Psoas muscle (tissue), 8 donors: ENCODE measurements at places on chromosomes 2 and 18. TPM values are rescaled to one million over a fixed set of nuclear protein-coding genes. Genes with fewer than 3 reads are reported as not detected.

SCN9A gene
- total RNA-seq: 0.47 TPM

- DNase-seq: no peak
Observed at GRCh38 chr2:156784020-156784701, 348.0 kb downstream of the GPD2 start.

SETBP1 gene
- total RNA-seq: 20.9 TPM

DNA sequence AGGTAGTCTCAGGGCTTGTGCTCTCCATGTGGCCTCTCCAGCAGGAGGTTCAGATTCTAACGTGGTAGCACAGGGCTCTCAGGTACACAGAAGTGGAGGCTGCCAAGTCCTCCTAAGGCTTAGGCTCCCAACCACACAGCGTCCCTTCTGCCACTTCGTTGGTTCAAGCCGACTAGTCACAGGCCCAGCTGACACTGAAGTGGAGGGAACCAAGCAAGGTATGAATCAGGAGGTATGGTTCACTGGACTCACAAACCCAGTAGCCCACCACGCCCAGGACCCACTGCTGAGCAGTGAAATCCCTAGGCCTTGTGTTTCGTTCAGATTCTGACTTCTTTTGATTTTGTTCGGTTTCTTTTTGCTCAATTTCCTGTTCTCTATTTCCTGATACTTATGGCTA is 46.0 kb upstream of the SEC11C start:
- DNase-seq: no peak

SERPINB13 gene
- not detected for total RNA-seq

GRCh38 chr18:25278394-25278793 is 73.6 kb downstream of the ZNF521 start:
- DNase-seq: no peak

DNA sequence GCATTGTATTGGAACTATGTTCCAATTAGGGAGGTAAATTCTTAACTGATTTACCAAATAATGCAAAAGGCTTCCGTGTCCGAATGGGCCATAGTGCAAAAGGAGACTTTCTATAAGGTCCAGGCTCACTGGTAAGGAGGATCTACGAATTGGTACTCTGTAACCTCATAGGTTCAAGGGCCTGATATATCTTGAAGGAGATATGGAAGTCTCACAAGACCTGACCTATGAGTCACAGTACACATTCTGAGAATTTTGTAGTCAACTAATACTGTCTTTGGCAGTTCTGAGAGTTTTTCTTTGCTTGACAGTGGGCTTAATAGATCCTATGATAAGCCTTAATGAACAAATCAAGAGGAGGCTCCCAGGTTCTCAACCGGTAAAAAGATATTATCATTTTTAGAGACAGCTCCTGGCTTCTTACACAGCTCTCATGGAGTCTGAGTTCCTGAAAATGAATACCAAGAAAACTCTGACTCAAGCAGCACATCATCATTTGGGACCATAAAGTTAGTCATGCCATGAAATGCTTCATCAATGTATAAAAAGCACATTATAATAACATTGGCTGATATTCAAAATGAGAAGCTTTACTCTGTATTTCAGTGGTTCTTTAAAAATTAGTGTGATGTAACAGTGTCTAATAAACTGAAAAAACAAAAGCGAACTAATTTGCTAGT is 1275.2 kb upstream of the CRIM1 start:
- DNase-seq: no peak

- DNase-seq: no peak
Observed at GRCh38 chr2:101371636-101372035, 15.7 kb downstream of the CREG2 start.

DNA sequence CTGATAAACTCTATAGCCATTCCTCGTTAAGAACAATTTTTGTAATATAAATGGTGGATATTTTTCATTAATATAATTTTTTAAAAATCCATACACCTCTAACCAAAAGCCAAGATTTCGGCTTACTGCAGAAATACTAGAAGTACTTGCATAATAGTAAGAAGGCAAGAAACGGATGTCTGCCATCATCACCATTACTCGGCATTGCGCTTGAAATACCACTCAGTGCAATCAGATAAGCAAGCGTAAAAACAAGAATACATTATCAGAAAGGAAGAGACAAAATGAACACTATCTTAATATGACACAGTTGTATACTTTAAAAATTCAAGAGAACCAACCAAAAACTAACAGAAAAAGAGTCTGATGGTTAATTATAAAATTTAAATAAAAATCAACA is 15.2 kb upstream of the BOLA3 start:
- DNase-seq: no peak

ZDBF2 gene
- 7.1 TPM for total RNA-seq

MAIP1 gene
- total RNA-seq: 20.8 TPM

ALPG gene
- total RNA-seq: not detected

GRCh38 chr2:66869076-66869475 is 434.2 kb downstream of the MEIS1 start:
- no peak for DNase-seq
